ENCODE measurements at places on chromosomes 5 and 9. TPM values are rescaled to one million over a fixed set of nuclear protein-coding genes. Genes with fewer than 3 reads are reported as not detected.

- DNase-seq: no peak
These were observed 2.1 kb upstream of the ALDH7A1 start for GRCh38 chr5:126597156-126597555.

- DNase-seq: no peak
These were observed 50.5 kb upstream of the OLFM1 start for GRCh38 chr9:135036861-135037465.

The RLN2 gene
- 3.5 TPM for total RNA-seq

DNA sequence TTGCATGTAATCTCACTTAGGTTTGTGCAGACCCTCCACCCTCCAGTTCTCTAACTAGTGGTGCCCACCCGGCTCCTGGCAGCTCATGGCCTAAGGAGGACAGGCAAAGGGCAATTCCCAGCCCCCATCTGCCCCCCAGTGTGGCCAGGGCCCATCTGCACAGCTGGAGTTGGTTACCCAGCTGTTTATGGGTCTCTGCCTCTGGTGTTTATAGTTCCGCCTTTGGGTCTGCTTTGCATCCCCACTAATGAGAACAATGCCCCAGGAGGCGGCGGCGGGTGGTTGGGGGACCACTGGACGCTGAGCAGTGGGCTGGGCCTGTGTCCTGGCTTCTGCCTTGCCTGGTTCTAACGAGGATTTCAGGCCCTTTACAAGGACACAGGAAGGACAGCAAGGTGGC lies 62.4 kb downstream of the NDST1 start:
- DNase-seq: no peak

The LAMC3 gene
- 0.25 TPM for total RNA-seq

GRCh38 chr9:136799854-136800657 lies 3.9 kb downstream of the CCDC183 start:
- peak; percentile 91 for DNase-seq

- DNase-seq: no peak
These were observed 191.2 kb downstream of the DAB2IP start for GRCh38 chr9:121842612-121842978.

The NME5 gene
- not detected for total RNA-seq
